ENCODE measurements at places on chromosomes 3 and 15.

- no peak for DNase-seq
Measured at GRCh38 chr15:67732671-67733374, 92.5 kb upstream of the SKOR1 start.

DNA sequence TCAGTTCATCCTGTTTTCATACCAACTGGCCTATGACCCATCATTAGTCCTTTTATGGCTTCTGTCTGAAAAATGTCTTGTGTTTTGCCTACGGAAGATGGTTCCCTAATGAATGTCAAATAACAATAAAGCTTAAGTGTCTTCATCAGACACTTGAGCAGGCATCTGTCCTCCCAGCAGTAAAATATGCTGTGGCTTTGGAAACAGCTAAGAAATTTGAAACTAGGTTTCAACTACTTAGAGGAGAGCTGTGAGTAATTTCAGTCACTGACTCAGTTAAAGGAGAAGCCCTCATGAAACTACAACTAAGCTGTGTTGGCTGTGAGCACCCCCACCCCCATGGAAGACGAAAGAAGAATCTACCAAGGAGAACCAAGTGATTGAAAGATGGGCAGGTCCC lies 409.4 kb upstream of the PPP2R3A start:
- DNase-seq, result no peak

- no peak for DNase-seq
Measured at GRCh38 chr3:16216373-16216935, 42.0 kb downstream of the GALNT15 start.

GRCh38 chr3:7144697-7145308 lies 283.9 kb downstream of the GRM7 start:
- DNase-seq, result no peak

DNA sequence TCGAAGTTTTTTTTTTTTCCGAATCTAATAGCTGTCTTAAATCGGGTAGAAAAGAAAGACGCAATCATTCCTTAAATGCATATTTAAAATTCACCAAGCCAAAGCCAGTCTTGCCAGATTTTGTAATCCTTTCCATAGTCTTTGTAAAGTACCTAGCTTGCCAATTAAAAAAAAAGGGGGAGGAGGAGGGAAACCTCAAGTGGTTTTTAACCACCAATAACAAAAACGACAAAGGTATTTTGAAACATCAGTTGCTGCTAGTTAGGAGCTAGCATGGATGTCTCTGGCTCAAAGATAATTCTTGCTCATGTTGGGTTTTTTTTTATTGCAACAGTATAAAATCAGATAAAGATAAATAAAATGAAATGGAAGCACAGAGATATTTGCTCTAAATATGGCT lies 187.9 kb downstream of the MECOM start:
- DNase-seq, result no peak

DNA sequence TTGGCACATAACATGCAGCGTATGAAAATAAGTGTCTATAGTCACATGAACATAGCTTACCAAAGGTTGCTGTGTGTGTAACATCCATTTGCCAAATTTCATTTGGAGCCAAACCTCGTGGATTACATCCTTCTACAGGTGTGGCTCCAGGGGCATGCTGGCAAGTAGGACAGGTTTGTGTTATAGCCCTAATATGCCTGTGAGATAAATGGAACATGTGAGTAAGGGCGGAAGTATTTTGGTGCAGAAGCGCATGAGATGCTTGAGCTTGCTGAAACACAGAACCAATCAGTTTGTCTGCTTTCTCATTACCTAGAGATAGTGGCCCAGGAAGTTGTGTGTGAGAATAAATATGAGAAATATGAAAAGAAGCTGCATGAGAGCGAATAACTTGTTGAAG lies 21.8 kb upstream of the XCR1 start:
- DNase-seq, result no peak

Measured in stimulated activated CD8-positive, alpha-beta memory T cell treated with anti-CD3 and anti-CD28 coated beads, Interleukin-2, amount 100 ng/mL, for 1 hour (primary cell).